ENCODE measurements at places on chromosomes 2 and 18.

- H3K27me3 ChIP-seq: no peaks in the 10 kb centered on the region
- H3K36me3 ChIP-seq: no peaks in the 10 kb centered on the region
- H3K27ac ChIP-seq: peak overlapping the region; percentile 86
- peaks cover 47% of the 10 kb centered on the region for H3K4me1 ChIP-seq
Measured at GRCh38 chr2:6724605-6725140, 141.0 kb downstream of the CMPK2 start.

- peak overlapping the region; percentile 24 for H3K27ac ChIP-seq
- H3K36me3 ChIP-seq: no peaks in the 10 kb centered on the region
- peaks cover 25% of the 10 kb centered on the region for H3K4me1 ChIP-seq
- no peak overlapping the region for H3K4me3 ChIP-seq
- no peak for DNase-seq
- H3K27me3 ChIP-seq: peaks cover 4% of the 10 kb centered on the region
Measured at GRCh38 chr2:219727771-219728429, 100.5 kb downstream of the SLC4A3 start.

GRCh38 chr2:10271509-10271908, 31.2 kb upstream of the HPCAL1 start:
- H3K27me3 ChIP-seq: no peaks in the 10 kb centered on the region
- DNase-seq: peak; percentile 2
- H3K36me3 ChIP-seq: no peaks in the 10 kb centered on the region
- H3K4me3 ChIP-seq: no peak overlapping the region
- peaks cover 3% of the 10 kb centered on the region for H3K4me1 ChIP-seq

DNA sequence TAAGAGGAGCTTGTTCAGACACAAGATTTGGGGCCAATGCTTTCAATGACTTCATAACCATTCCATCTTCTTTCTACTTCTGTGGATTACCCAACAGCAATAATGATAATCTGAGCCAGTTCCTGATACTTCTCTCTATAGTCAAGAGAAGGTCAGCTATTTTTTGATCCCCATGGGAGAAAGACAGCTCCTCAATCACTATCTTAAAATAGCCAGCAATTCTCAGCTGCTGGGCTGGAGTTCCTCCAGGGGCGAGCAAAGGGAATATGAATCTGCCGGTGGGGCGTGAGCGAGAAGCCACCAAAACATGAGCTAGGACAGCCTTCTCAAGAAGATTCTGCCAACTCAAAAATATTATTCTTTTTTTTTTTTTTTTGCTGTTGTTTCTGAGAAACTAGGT, at the start of gene TMEM182:
TSS of gene TMEM182 (plus strand) at position 269 of the 400 bp plus-strand sequence. CDS start 187 bp downstream, outside the sequence.
- peaks cover 8% of the 10 kb centered on the region for H3K36me3 ChIP-seq
- no peaks in the 10 kb centered on the region for H3K4me1 ChIP-seq
- H3K27me3 ChIP-seq: no peaks in the 10 kb centered on the region

GRCh38 chr2:176558574-176559140, 289.4 kb downstream of the MTX2 start:
- peaks cover 52% of the 10 kb centered on the region for H3K27me3 ChIP-seq
- DNase-seq: no peak
- no peak overlapping the region for H3K4me3 ChIP-seq
- peaks cover 36% of the 10 kb centered on the region for H3K4me1 ChIP-seq
- no peaks in the 10 kb centered on the region for H3K36me3 ChIP-seq
- H3K27ac ChIP-seq: no peak overlapping the region

- H3K4me3 ChIP-seq: no peak overlapping the region
- no peak for DNase-seq
- peaks cover 29% of the 10 kb centered on the region for H3K27me3 ChIP-seq
- H3K36me3 ChIP-seq: no peaks in the 10 kb centered on the region
- no peak overlapping the region for H3K27ac ChIP-seq
Measured at GRCh38 chr2:98311771-98312545, 34.3 kb upstream of the CNGA3 start.

DNA sequence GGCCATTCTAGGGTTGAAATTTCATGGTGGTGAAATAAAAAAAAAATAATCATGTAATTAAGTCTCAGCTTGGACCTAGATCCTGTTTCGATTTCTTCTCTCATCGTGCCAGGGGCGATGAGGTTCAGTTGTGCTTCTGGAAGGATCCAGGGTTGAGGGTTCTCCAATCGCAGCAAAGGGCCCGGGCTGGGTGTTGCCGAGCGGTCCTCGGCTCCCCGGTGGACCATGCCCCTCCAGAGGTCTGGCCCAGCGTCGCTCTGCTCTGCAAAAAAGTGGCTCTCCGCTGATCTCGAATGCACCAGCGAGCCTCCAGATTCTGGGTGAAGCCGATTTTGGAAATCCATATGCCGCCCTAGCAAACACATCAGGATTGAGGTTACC, 39.0 kb downstream of the EN1 start:
- H3K27ac ChIP-seq: no peak overlapping the region
- DNase-seq: no peak
- H3K4me3 ChIP-seq: no peak overlapping the region
- peaks cover 30% of the 10 kb centered on the region for H3K4me1 ChIP-seq

DNA sequence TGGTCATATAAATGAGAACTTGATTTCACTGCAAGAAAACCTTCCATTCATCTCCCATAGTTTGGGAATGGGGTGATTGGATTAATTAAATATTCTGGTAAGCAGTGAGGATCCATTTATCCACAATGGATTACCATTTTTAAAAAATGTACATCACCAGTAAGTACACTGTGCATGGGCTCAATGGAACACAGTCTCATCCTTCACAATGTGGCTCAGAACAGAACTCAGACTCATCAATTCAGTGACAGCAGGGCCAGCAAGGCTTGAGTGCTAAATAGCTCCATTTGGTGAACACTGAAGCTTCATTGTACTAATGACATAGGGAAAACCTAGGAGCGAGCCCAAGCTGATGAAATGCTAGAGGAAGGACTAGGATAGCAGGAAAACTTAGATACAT, 223.8 kb downstream of the CMPK2 start:
- H3K27ac ChIP-seq: no peak overlapping the region
- no peaks in the 10 kb centered on the region for H3K36me3 ChIP-seq
- peaks cover 18% of the 10 kb centered on the region for H3K4me1 ChIP-seq
- no peak for DNase-seq
- H3K27me3 ChIP-seq: peaks cover 9% of the 10 kb centered on the region

GRCh38 chr2:162301151-162301804, 17.2 kb downstream of the IFIH1 start:
- no peaks in the 10 kb centered on the region for H3K36me3 ChIP-seq
- H3K4me1 ChIP-seq: peaks cover 3% of the 10 kb centered on the region
- H3K4me3 ChIP-seq: no peak overlapping the region

DNA sequence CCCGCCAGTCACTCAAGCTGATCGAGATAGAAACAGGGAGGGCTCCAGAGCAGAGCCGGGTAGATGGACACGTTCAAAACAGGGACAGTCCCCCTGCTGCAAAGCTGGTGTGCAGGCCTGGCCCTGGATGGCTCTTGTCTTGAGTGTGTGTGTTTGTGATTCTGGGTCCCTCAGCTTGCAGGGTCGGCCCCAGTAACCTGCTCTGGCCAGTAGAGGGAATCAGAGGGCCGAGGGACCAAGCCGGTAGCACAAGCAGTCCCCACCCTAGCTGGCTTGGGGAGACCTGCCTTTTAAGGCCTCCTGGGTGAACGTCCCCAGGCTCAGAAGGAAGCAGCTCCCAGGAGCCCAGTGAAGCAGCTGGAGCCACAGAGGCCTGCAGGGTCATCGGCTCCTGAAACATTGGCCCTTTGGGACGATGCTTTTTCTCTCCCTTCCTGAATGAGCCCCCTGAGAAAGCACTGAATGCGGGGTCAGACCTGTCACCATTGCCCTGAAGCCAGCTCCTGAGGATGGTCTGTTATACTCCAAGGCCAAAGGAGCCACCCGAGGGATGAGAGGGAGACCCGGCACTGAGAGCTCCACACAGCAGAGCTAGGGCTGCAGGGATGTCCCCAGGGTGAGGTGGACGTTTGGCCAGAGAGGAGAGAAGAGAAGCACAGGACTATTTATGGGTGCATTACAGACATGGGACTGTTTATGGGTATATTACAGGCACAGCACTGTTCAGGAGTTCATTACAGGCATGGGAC, 15.4 kb upstream of the MLPH start:
- DNase-seq: no peak
- H3K27me3 ChIP-seq: peaks cover 5% of the 10 kb centered on the region
- peaks cover 8% of the 10 kb centered on the region for H3K4me1 ChIP-seq

- no peak overlapping the region for H3K4me3 ChIP-seq
- no peaks in the 10 kb centered on the region for H3K4me1 ChIP-seq
- H3K27ac ChIP-seq: no peak overlapping the region
- DNase-seq: no peak
Measured at GRCh38 chr2:216029416-216030129, 16.2 kb upstream of the MREG start.

GRCh38 chr2:231985823-231986261, 24.3 kb downstream of the DIS3L2 start:
- no peak for DNase-seq
- no peak overlapping the region for H3K27ac ChIP-seq
- peaks cover 4% of the 10 kb centered on the region for H3K4me1 ChIP-seq
- no peak overlapping the region for H3K4me3 ChIP-seq

DNA sequence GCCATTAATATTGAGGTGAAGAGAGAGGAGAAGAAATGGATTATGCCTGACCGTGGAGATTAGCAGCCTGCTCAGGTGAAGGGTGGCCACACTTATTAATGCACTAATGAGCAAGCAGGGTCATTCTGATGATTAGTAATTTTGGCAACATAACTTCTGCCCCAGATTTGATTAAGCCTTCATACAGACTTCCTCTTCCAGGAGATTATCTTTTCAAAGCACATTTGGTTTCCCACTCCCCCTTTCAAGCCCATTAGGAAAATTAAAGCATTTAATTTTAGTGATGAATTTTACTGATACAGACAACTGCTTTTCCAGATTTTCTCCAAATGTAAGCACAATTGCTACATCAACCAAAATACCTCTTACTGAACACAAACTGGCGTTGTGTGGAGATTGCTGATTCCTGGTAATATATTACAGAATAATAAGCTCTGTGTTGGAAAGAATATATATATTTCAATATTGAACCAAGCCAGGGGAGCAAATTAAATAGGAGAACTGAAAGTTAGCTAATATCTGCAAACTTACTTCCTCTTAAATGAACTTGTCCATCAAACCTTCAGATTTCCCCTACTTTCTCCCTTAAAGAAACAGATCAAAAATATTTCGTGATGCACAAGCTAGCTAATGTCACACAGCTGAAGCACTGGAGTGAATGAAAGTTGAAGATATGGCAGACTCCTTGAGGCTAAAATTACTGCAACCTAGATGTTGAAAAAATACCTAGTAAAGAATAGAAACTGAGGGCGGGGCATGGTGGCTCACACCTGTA, 140.8 kb downstream of the FAM210A start:
- no peak for DNase-seq
- H3K36me3 ChIP-seq: no peaks in the 10 kb centered on the region
- no peak overlapping the region for H3K4me3 ChIP-seq
- H3K27me3 ChIP-seq: peaks cover 3% of the 10 kb centered on the region
- peaks cover 12% of the 10 kb centered on the region for H3K4me1 ChIP-seq

DNA sequence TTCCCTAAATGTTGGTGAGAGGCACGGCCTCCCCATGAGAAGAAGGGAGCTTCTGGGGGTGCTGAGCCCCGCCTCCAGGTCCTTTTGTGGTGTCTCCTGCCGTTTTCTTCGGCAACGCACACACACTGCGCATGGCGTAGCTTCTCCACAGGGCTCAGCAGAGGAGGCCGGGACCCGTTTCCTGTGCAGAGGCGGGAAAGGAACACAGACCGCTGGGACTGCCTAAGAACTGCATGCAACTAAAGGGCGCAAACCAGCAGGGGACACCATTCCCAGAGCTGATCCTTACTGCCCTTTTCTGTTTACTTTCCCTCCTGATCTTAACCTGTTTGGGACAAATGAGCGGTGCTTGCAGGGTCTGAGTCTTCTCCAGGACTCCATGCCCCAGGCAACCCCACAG, 90.3 kb upstream of the CAPN13 start:
- no peaks in the 10 kb centered on the region for H3K36me3 ChIP-seq
- no peak for DNase-seq

- peaks cover 45% of the 10 kb centered on the region for H3K4me1 ChIP-seq
- H3K27ac ChIP-seq: peak overlapping the region; percentile 97
- H3K4me3 ChIP-seq: peak overlapping the region; percentile 9
- H3K27me3 ChIP-seq: no peaks in the 10 kb centered on the region
Measured at GRCh38 chr2:160583146-160583535, 89.5 kb upstream of the RBMS1 start.

- DNase-seq: no peak
- H3K27me3 ChIP-seq: no peaks in the 10 kb centered on the region
- peaks cover 2% of the 10 kb centered on the region for H3K36me3 ChIP-seq
- H3K4me3 ChIP-seq: no peak overlapping the region
Measured at GRCh38 chr18:48608581-48608980, 69.8 kb downstream of the CTIF start.

DNA sequence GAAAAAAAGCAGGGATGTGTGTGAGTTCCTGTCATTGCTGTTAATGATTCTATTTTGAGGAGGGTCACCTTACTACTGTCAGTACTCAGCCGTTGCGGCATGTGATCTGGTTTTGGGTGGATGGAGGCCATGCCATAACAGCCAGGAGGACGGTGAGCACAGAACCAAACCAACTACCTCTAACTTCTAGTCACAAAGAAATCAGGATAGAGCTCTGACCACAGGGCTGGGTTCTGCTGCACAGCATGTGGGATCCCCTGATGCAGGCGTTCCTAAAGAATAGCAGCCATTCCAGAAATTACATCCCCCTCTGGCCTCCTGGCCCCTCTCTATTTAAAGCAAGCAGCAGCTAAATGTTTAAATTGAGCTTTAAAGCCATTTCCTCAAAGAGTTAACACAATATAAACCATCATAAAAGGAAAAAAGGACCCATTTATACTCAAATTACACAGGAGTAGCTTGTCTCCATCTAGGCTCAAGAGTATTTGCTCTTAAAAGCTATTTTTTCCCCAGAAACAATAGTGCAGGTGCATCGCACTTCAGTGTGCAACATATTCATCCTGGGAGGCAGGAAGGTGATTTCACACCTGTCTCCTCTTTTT, 786.4 kb downstream of the RNF144A start:
- no peak overlapping the region for H3K4me3 ChIP-seq
- no peak overlapping the region for H3K27ac ChIP-seq
- H3K27me3 ChIP-seq: no peaks in the 10 kb centered on the region

- DNase-seq: peak; percentile 38
- no peaks in the 10 kb centered on the region for H3K36me3 ChIP-seq
- H3K4me1 ChIP-seq: peaks cover 6% of the 10 kb centered on the region
- no peak overlapping the region for H3K4me3 ChIP-seq
Measured at GRCh38 chr2:241812730-241813643, 4.0 kb downstream of the NEU4 start.

- H3K4me1 ChIP-seq: peaks cover 22% of the 10 kb centered on the region
- H3K36me3 ChIP-seq: peaks cover 16% of the 10 kb centered on the region
- peak overlapping the region; percentile 88 for H3K4me3 ChIP-seq
- H3K27me3 ChIP-seq: no peaks in the 10 kb centered on the region
- H3K27ac ChIP-seq: peak overlapping the region; percentile 99
Measured at GRCh38 chr2:66433945-66434678, 813 bp upstream of the MEIS1 start.

GRCh38 chr2:24493713-24494112, 2.7 kb downstream of the NCOA1 start:
- peak overlapping the region; percentile 76 for H3K4me3 ChIP-seq
- H3K27ac ChIP-seq: no peak overlapping the region
- no peaks in the 10 kb centered on the region for H3K27me3 ChIP-seq
- H3K4me1 ChIP-seq: peaks cover 34% of the 10 kb centered on the region
- DNase-seq: no peak
